NCI-H345 (cell line): ENCODE measurements at places on chromosomes 1 and 21.

DNA sequence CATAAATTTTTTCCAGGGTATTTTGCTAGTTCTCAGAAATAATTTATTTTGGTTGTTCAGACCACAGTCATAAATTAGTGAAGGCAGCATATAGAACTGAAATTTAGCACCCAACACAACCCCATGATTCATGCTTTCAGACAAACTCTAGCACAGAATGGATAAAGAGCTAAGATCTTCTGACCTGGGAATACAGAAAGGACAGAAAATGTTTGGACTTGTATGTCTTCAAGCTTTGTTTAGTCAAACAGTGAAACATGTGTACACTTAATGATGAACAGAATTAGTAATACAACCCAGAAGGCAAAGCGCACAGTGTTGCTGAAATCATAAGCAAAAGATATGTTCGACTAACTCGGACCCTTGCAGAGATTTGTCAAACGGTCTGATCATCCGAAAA, 205.6 kb downstream of the APP start:
- DNase-seq = no peak

DNA sequence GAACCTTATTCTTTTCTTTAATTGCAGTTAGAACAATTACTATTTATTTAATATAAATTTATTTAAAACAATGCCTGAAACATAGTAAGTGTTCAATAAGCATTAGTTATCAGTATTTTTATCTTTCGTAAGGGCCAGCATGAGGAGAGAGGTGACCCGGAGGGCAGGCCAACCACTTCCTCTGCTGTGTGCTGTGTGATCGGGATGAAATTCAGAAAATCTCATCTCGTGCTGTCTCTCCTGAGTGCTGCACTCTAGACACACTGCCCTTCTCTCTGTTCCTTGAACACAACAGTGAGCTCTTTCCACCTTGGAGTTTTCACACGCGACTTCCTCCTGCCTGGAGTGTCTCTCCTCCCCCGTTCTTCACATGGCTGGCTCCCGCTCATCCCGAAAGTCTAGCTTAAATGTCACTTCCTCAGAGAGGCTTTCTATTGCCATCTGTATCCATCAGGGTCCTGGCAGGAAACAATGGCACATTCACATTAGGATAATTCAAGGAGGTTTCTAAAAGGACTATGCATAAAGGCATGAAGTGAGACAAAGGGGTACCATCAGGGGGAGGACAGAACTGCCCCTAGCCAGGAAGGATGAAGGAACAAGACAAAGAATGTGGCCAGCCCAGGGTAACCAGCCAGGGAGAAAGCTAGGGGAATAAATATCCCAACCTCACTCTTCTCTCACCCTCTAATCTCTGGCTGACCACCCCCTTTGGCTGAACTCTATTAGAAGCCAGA, 142.6 kb upstream of the GJB5 start:
- DNase-seq = no peak

GRCh38 chr21:42218836-42219605, at the start of gene ABCG1:
Gene ABCG1 (plus strand): TSS chr21:42219140. CDS start chr21:42219263, 123 bp downstream.
- DNase-seq = peak; percentile 79

DNA sequence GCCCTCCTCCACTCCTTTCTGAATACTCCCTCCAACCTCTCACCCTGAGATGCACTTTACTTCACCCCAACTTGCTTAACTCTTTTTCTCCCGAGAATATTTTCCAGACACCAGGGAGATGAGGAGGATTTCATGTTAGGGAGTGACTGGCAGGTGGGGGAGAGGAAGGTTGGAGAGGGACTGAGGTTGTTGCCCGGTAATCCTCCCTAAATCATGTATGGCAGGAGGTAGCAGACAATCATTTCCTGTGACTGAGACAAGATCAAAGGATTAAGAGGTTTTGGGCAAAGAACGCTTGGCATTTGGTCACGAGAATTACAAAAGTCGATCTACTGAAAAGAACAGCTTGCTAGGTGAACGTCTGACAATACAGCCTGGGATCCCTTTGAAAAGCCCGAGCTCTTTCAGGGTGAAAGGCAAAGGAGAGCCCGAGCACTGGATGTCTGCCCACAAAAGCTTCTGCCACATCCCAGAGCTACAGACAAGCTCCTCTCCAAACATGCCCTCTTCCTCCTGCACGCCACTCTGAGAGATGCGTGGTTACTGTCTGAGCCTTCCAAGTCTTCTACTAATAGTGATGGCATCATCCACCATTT, 154.1 kb downstream of the DAB1 start:
- no peak for DNase-seq

DNA sequence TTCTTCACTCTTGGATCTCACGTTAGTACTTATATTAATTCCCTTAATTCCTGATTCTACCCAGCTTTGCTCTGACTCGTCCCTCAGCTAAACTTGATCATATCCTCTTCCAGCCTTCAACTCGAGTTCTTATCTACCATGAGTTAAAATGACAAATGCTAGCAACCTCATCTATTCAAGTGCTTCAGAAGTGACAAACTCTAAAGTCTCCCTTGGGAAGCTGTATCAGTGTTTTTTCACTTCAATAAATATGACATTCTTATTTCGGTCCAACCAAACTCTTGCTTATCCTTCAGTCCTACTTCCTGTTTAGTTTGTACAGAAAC, 75.3 kb downstream of the FOXJ3 start:
- DNase-seq = no peak

GRCh38 chr1:187460093-187460492, 631.3 kb downstream of the PLA2G4A start:
- no peak for DNase-seq

GRCh38 chr1:210332233-210332632, 3.5 kb downstream of the HHAT start:
- DNase-seq = no peak

GRCh38 chr1:214006845-214007244, 19.1 kb downstream of the PROX1 start:
- no peak for DNase-seq

GRCh38 chr1:186569856-186570255, 108.9 kb upstream of the PDC start:
- no peak for DNase-seq

DNA sequence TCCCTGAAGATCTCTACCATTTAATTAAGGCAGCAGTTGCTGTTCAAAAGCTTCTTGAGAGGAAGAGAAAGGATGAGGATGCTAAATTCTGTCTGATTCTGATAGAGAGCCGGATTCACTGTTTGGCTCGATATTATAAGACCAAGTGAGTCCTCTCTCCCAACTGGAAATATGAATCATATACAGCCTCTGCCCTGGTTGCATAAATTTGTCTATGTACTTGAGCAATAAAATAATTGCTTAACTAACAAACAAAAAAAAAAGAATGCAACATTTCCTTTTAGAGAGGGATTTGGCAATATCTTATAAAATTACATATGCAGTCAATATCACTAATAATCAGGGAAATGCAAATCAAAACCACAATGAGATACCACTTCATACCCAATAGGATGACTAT, 26.8 kb downstream of the ALDH9A1 start:
- no peak for DNase-seq

DNA sequence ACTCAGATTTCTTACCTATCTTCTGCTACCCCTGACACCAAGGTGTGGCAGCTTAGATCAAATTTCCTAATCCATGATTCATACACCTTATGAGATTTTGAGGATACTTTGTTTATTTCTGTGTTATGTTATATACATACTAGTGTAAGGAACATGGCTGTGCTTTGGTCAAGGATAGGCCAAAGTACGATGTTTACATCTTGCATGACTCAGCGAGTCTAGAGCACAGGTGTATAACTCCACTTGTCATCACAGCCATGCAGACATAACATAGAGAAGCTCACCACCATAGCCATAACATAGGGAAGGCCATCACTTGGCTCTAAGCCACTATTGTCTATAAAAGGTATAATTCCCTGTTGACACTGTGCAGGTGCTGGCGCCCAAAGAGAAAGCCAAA, 61.2 kb downstream of the GBP6 start:
- peak; percentile 68 for DNase-seq

GRCh38 chr1:40067023-40067422, 26.5 kb downstream of the CAP1 start:
- no peak for DNase-seq

GRCh38 chr1:217095050-217095622, 371.9 kb upstream of the ESRRG start:
- DNase-seq = no peak

DNA sequence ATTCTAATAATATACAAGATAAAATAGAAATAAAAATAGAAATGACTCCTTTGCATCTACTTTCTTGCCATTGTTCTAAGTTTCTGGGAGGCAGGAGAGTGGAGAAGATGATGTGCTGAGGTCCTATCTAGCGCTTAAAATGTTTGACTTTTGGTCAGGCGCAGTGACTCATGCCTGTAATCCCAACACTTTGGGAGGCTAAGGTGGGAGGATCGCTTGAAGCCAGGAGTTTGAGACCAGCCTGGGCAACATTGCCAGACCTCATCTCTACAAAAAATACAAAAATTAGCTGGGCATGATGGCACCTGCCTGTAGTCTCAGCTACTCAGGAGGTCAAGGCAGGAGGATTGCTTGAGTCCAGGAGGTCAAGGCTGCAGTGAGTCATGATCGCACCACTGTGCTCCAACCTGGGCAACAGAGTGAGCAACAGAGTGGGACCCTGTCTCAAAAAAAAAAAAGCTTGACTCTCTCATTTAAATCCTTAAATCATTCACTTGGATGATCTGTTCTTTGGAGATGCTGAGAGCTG, 24.2 kb upstream of the SLC45A1 start:
- DNase-seq = no peak

- no peak for DNase-seq
These were observed 89.1 kb downstream of the SSBP3 start for GRCh38 chr1:54317084-54317483.

DNA sequence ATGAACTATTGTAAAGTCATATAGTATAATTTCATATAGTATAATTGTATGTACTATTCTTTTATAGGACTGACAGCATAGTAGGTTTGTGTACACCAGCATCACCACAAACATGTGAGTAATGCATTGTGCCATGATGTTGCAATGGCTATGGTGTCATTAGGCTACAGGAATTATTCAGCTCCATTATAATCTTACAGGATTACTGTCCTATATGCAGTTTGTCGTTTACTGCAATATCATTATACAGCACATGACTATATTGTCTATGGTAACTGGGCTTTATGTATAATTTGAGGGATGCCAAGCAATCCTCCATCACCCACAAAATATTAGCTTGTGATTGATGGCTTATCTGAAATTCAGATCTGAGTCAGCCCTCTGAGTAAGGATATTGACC, 54.2 kb upstream of the PBX1 start:
- DNase-seq = no peak

- peak; percentile 14 for DNase-seq
These were observed 9.0 kb downstream of the NSL1 start for GRCh38 chr1:212782422-212783154.

GRCh38 chr1:152024223-152024622, 12.6 kb downstream of the S100A11 start:
- DNase-seq = no peak

DNA sequence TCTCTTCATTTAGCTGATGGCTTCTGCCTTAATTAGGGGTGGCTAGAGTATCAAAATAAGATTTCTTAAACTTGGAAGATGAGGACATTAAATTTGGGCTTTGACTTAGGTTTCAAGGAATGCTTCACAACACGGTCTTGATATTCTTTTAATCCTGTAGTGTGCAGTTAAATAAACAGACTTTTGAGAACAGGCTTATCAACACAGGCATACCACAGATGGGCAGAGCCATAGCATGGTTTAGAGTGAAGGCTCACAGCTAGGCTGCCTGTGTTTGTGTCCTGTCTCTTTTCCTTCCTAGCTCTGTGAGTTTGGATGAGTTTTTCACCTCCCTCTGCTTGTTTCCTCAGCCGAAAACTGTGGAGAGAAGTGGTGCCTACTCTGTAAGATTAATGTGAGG, 102.3 kb upstream of the IPO9 start:
- no peak for DNase-seq

- DNase-seq = no peak
These were observed 101.3 kb downstream of the PLPPR4 start for GRCh38 chr1:99365545-99365944.

DNA sequence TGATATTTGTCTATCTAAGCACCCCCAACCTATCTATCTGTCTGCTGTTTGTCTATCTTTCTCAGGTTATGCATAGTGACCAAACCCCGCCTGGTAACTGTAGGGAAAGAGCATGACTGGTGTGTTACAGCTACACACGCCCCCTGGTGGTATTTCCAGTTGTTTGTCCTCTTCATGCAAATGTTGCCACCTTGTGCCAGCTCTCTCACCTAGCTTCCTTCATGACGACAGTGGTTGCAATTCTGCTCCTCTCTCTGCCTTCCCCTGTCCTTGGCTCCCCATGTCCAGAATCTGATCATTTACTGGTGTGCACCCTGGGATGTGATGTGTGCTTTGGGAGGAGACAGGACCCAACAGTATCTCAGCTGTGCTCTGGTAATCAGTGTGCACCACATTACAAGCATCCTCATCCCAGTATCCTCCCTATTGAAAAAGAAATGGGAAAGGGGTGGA, 8.1 kb upstream of the INKA2 start:
- DNase-seq = peak; percentile 15

- peak; percentile 90 for DNase-seq
These were observed at the start of gene HLCS for GRCh38 chr21:36966066-36966820. Gene HLCS (minus strand): TSS chr21:36966669. CDS start chr21:36966638, 31 bp downstream.

DNA sequence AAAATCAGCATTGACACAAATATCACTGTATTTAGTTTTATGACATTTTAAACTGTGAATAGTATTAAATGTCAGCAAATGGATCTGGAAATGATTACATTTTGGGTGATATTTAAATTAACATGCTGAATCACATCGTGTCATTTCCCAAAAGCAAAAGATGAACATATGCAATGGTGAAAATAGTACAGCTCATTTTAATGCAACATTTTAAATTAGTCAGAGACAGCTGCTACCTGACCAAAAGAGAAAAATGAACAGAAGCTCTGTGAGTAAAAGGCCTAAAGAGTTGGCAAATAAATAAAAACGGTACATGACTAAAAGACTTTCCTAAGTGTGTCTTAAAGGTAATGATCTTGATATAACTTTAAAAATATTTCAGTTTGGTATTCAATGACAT, 86.0 kb upstream of the GNG4 start:
- no peak for DNase-seq

- peak; percentile 38 for DNase-seq
These were observed 37.9 kb downstream of the FABP3 start for GRCh38 chr1:31335007-31335406.

DNA sequence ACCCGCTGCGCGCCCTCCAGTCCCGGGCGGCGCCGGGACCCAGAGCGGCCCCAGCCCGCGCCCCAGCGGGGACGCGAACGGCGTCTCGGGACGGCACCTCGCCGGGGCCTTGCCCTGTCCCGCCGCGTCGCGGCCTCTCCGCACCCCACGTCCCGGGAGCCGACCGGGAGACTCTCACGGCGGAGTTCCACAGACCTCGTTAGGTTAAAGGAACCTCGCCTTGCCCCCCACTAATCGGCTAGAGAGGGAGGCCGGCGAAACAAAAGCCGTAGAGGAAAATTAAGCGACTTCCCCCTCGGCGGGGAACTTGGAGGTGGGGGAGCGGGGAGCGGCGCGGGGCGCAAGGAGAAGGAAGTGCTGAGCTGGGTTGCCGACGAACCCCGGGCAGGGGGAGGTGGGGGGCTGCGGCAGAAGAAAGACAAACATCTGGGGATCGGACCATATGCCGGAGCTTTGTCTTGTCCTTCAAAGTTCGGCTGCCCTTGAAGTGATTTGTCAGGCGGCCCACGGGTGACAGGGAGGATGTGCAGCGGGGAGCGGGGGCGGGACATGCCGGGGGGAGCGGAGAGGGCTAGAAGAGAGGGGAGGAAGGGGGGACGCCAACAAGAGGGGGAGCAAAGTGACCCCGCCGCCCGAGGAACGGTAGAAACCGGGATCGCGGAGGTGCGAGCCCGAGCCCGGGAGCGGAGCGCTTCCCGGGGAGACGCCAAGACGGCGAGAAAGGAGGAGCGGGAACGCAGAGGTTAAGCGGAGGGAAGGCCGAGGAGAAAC, 120.0 kb upstream of the RRP15 start:
- DNase-seq = peak; percentile 48
